HCT116 (cell line): ENCODE measurements at places on chromosomes 2 and 18.
A peak's percentile ranks its signal among the peaks of the same experiment; 100 is the strongest.

DNA sequence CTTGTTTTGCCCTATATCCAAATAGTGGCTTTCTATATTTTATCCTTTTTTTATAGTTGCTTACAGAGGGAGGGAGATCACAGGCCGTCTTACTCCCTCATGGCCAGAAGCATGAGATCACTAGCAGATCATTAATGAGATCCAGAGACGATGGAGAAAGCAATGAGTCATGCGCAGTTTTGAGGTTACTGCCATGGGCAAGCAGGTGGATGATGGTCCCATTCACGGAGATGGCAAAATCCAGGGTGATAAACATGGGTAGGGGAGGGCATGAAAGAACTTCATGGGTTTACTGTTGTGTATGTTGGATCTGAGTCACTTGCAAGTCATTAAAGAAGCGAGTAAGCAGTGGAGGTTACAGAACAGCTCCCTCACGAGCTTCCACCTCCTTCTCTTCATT lies 60.4 kb downstream of the C18orf63 start:
- DNase-seq: no peak

GRCh38 chr18:3104190-3105054 lies 91.5 kb upstream of the LPIN2 start:
- DNase-seq: no peak

- DNase-seq: no peak
These were observed 16.0 kb upstream of the CNDP2 start for GRCh38 chr18:74480149-74480651.

GRCh38 chr2:205908212-205909183 lies 177.5 kb downstream of the INO80D start:
- no peak for DNase-seq

GRCh38 chr2:29417630-29418029 lies 302.4 kb downstream of the CLIP4 start:
- no peak for DNase-seq

DNA sequence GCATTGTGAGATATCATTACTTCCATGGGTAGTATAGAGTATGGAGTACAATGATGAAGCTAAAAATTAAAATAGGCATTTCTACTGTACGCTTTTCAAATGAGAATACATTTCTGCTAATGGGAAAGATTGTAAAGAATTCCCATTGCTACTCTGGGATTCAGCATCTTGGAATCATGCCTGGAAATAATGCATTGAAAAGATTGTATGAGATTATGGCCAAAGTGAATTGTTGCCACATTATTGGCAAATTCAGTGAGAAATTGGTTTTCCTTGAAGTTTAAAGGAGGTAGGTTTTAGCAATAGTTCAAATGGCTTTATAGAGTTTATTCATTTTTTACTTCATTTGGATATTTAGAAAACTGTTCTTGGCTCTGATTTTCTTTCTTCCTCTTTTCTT lies 157.9 kb downstream of the GULP1 start:
- DNase-seq: no peak

DNA sequence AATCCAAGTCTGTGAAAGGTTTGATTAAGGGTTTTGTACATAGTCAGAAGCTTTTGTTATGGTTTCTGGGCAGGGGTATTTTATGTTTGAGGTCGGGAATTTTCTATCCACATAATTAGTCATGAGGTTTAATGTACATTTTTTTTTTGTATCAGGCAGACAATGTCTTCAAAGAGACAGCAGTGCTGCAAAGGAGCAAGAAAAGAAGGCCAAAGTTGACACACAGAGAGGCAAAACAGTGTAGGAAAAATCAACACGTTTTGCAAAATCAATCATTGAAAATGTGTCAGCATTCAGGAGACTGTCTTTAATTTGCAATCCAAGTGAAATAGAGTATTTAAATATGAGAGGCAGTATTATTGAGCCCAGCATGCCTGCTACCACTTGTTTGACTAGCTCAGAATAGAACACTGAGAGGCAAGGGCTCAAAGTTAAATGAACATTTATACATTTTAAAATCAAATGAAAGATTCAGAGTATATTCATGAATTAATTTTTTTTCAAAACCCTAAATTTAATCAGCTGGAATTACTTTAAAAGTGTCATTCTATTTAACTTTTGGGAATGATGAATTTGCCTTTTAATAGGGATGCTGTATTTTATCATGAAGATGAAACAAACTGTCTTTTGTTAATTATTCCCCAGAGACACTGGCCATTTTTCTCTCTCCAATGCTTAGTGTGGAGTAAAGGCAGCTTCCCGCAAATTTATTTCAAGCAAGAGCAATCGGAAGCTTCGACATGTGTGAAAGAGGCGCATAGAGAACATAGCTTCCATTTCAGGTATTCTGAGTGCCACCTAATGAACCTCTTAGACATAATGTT lies 11.3 kb downstream of the VRK2 start:
- DNase-seq: no peak

DNA sequence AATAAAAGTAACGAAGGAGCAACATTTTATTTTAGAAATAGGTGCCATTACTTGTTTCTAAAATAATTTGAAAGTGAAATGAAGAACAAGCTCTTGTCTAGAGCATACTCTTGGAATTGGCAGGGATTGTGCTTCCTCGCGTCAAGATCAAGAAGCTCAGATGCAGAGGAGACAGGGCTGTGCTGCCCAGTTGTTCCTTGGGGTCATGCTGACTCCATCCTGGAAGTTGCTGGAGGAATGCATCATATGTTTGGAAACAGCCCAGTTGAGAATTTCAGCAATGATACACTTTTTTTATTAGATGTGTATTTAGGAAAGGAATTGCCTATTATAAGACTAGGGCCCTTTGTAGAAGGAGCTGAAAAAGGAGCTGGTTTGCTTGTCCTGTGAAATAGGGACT lies 17.2 kb downstream of the LTBP1 start:
- no peak for DNase-seq

DNA sequence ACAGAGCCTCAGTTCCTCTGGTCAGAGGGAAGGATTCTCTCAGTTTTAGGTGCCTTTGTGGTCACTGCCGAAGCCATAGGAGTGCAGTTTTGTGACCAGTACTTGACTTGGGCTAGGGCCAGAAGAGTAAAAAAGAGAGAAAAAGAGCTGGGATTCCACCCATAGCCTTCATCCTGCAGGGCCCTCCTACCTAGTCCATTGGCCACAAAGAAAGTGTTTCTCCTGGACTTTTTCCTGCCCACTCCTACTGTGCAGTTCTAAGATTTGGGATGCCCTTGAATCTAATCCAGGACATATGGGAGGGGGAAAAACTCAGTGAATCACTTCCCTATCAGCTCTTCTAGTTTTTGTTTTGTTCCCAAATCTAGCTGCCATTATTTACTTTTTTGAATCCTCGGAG lies 26.0 kb downstream of the FAM117B start:
- DNase-seq: no peak

- no peak for DNase-seq
These were observed 15.1 kb downstream of the ZCCHC2 start for GRCh38 chr18:62537946-62538345.

- DNase-seq: peak; percentile 3
These were observed 171.8 kb downstream of the ICOS start for GRCh38 chr2:204108330-204108751.

DNA sequence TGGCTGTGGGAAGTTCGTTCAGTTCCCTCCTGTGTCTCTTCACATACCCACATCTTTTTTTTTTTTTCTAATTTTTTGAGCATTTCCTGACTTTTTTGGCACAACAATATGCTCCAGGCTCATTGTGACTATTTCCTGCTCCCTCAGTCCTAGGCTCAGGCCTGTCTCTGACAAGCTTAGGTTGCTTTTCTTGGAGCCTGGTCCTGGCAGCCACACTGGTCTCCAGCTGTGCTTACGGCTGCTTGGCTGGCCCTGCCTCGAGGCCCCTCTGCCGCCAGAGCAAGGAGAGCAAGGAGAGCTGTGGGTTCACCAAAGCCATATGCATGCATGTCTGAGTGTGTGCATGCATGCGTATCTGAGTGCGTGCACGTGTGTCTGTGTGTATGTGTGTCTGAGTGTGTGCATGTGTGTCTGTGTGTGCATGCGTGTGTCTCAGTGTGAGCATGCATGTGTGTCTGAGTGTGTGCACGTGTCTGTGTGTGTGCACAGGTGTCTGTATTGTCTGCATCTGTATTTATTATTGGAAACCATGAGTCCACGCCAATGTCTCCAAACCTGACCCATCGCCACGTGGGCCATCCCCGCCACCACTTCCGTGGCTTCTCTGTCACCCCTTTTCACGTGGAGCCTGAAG lies 766.1 kb upstream of the SALL3 start:
- no peak for DNase-seq

- peak; percentile 83 for DNase-seq
These were observed 59.4 kb downstream of the DGKD start for GRCh38 chr2:233413559-233414272.

GRCh38 chr18:13471198-13471845 lies 252.8 kb downstream of the LDLRAD4 start:
- no peak for DNase-seq

DNA sequence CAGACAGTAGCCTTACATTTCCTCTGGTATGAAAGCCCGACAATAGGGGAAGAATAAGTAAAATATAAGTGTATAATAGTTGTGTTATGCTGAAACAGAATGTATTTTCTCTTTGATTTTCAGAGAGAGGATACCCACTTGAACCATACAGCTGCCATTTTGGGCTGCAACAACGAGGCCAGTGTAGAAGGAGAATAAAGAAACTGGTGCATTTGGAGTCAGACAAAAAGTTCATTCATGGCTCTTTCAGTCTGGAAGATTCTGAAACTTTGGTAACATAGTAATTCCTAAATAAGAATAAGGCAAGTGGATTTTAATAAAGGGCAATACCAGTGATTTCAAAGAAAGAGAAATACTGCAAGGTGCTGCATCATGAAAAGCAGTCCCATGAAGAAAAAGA lies 610.9 kb downstream of the LRP1B start:
- DNase-seq: no peak

- no peak for DNase-seq
These were observed 33.7 kb upstream of the PDIA6 start for GRCh38 chr2:10846110-10846861.

- no peak for DNase-seq
These were observed 627 bp downstream of the WIPF1 start for GRCh38 chr2:174597009-174597344.

DNA sequence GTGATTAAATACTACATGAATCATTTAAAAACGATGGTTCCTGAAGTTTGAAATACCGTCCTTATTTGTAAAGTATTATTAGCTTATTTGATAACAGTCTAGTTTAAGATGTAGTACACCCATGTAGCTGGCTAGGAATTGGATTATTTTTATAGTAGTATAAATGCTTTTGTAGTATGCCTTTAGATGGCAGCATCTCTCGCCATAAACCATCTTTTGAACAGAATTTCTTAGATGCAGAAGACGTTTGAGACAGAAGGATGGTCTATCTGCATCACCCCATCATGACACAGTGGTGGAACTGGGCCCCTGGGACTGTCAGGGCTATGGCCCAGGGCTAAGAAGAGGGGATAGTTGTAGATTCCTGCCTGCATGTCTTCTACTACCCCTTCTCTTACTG lies 152.7 kb downstream of the WDSUB1 start:
- DNase-seq: no peak

GRCh38 chr2:131658769-131659131 lies 131.1 kb downstream of the CCDC74A start:
- no peak for DNase-seq

DNA sequence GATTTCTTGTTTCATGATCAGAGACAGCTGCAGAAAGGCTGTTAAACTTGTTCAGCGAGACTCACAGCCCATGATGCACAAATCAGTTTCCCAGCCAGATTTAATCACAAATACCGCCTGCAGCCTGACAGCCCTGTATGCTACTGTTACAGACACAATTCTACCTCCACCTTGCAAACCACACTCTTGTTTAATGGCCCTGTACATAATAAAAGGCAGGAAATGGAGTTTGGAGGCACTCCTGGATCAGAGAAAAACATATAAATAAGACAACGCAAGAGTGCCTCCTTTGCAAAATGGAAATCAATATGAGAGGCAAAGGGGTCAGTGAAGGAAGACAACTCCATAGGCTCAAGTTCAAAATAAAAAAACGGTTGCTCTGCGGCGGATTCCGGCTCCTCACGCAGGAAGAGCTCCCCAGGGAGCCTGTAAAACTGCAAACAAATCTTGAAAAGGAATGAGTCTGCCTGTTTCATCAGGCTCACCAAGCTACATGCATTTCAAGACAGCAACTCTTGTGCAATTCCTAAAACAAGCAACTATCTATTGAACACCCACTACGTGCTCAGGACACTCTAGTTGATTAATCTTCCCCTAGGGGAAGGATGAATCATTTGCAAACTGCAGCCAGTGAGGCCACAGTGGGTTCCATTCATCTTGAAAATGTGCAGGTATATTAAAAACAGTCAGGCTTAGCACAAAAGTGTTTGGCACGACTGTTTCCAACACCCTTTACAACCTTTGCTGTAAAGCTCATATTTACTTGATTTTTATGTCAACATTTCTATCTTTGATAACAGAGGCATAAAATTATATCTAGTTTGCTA lies 37.5 kb downstream of the TBC1D8 start:
- peak; percentile 51 for DNase-seq

DNA sequence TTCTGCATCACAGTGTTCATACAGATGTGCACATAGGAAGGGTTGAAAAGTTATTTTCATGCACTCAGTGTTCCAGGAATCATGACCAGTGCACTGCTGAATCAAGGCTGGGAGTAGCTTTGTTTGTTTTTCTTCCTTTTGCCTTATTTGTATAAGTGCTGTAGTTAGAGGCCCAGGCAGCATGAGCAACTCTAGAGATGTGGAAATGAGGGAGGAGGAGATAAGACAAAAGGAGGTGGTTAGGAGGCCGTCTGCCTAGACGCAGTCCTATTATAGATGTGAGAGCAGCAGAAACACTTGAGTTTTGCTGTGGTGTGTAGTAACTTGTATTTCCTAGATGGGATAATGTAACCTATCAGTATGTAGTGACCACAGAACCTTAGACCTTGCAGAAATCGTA lies 264.3 kb upstream of the RASGRP3 start:
- no peak for DNase-seq

DNA sequence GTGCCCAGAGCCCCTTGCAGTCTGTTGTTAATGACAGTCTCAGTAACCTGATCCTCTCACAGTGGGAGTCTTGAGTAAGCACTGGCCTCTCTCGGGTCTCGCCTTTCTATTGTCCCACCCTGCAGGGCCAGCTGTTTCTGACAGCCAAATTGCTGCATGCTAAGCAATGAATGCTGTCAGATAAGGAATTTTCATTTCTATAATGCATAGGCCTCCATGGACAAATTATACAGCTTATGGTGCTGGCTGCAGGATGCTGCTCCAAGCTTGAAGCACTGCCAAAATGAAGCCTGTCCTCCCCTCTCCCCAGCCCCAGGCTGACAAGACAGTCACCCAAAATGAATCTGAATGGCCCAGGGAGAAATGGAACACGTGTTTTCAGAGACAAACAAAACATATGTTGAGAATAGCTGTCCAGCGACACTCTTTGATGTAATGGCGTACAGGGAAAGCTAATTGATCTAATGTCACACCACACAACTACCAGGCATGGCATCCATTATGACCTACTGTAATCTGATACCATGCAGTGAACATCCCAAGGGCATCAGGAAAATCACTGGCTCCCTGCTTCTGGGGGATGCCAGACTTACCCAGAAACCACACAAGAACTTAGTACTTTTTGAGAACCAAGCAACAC lies 36.8 kb downstream of the ACVR1 start:
- no peak for DNase-seq

GRCh38 chr2:88082781-88083180 lies 15.2 kb downstream of the SMYD1 start:
- DNase-seq: no peak
